Fibroblast of skin of abdomen (primary cell): ENCODE measurements at places on chromosomes 16 and 17.

- DNase-seq = no peak
Measured at GRCh38 chr16:71618429-71618828, 7.6 kb upstream of the MARVELD3 start.

GRCh38 chr17:18184143-18185031 lies 759 bp downstream of the ALKBH5 start:
- DNase-seq = peak; percentile 32

DNA sequence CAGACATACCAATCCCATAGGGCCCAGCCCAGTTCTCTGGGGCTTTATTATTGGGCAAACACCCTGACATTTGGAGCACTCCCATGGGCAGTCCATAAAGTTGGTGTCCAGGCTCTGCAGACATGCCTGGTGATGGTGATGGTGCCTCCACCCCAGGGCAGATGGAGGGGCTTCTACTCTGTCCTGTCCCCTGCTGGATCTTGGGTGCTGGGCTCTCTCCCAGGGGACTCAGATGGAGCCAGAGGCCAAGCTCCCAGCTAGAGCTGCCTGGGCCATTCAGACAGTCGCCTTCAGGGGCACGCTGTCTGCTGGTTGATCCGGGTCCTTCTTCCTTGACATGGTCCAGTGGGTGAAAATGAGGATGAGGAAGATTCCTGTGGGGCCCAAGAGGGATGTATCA lies 10.6 kb downstream of the CDH16 start:
- no peak for DNase-seq

- no peak for DNase-seq
Measured at GRCh38 chr16:58462997-58463941, 36.7 kb upstream of the NDRG4 start.

DNA sequence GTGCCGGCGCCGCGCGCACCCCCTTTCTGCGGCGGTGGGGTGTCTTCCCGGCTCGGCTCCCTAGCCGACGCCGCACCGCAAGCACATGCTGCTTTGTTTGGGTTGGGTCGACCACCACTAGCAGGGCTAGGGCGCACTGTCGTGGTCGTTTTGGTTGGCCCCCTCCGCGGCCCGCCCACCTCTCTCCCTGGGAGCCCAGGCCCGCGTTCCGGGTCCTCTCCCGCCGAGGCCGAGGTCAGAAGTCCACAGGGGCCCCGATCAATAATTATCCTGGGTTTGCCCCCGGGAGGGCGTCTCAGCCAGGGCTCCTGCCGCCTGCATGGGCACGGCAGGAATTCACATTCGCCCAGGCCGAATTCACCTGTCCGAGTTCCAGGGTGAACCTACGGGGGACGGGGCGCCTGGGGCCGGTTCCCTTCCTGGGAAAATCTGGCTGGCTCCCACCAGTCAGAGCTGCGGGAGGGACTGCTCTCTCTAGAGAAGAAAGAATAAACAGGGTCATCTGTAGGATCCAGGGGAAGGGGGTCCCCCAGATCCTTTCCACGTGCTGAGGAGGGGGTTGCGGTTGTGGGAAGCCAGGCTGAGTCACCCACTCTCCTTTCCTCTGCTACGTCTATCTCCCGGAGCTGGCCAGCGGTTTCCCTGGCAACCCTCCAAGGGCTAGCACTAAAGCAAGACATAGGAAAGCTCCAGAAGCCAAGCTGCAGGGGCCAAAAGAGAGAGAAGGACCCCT lies 584 bp upstream of the STAT5B start:
- peak; percentile 83 for DNase-seq

- DNase-seq = no peak
Measured at GRCh38 chr17:65356536-65356935, 204.9 kb downstream of the AXIN2 start.

GRCh38 chr17:13272296-13272695 lies 254.5 kb upstream of the ELAC2 start:
- DNase-seq = peak; percentile 39

DNA sequence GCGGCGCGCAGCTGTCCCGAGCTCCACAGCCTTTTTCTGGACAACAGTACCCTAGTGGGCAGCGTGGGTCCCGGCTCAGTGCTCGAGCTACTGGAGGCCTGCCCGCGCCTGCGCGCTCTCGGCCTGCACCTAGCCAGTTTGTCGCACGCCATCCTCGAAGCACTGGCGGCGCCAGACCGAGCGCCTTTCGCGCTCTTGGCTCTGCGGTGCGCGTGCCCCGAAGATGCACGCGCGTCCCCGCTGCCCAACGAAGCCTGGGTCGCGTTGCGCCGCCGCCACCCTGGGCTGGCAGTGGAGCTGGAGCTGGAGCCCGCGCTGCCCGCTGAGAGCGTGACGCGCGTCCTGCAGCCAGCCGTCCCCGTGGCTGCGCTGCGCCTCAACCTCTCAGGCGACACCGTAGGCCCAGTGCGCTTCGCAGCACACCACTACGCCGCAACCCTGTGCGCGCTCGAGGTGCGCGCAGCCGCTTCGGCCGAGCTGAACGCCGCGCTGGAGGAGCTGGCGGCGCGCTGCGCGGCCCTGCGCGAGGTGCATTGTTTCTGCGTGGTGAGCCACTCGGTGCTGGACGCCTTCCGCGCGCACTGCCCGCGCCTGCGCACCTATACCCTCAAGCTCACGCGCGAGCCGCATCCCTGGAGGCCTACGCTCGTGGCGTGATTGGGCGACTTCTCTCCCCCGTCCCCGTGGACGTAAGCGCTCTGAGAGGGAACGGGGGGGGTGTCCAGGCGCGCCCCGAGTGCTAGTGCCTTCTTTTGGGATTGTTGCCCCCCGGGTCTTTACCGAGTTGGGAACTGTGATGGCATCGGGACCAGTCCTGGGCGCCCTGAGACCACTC lies 1.2 kb upstream of the HSF4 start:
- no peak for DNase-seq

- DNase-seq = no peak
Measured at GRCh38 chr16:87621976-87622713, 19.8 kb downstream of the JPH3 start.

- no peak for DNase-seq
Measured at GRCh38 chr17:60398227-60398959, 6.5 kb upstream of the USP32 start.

- DNase-seq = no peak
Measured at GRCh38 chr17:45814622-45815606, 29.8 kb upstream of the SPPL2C start.

GRCh38 chr17:10081571-10082169 lies 116.7 kb downstream of the GAS7 start:
- DNase-seq = no peak

DNA sequence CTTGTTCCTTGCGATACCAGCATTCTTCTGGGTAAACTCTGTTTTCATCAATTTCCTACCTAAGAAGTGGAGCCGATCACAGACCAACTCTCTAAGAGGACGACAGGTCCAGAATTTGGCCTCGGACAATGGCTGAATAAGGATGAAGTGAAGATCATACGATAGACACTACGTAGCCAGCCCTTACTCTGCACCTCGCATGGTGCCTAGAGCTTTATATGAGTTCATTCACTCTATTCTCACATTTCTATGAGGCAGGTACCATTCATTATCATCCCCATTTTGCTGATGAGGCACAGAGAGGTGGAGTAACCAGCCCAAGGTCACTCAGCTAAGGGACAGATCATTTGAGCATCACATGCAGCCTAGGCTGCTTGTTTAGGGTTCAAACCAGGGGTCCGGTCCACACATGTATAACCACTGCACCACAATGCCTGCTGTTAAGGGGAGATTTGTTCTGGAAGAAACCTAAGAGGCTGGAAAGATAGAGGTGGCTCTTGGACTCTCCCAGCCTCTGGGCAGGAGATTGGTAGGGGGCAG lies 78.6 kb downstream of the MYH11 start:
- DNase-seq = no peak

GRCh38 chr16:74073456-74073855 lies 223.2 kb upstream of the PSMD7 start:
- DNase-seq = peak; percentile 7

DNA sequence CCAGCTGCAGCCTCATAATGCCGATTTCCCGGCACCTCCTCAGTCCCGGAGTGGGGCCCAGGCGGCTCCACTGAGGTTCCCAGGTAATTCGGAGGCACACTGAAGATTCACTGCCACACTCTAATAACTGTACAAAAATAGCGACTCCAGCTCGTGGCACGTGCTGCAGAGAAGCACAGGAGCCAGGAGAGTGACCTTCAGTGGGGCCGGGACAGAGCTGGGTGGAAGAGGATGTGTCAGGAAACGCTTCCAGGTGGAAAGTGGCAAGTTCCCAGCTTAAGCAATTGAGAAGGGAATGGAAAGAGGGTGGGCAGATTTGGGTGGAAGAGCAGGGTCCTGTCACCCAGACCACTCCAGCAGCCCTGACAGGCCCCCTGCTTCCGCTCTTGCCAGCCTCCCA lies 3.1 kb upstream of the TRAP1 start:
- no peak for DNase-seq

GRCh38 chr16:54244061-54244886 lies 42.3 kb downstream of the IRX3 start:
- no peak for DNase-seq

DNA sequence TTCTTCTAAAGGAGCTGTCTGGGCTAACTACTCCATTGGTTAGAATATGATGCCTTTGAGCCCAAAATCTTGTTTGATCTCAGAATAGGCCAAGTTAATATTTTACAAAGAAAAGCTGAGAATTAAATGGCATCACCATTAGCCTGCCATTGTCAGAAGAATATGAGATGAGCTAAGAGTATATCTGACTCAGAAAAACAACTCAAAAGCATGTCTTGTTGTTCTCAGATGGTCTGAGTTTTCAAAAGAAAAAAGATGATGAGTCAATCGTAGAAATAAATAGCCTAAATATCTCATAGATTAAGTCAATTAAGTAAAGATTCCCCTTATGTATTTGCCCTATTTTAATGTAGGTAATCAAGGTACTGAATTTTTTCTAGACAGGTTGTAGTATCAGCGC lies 197.1 kb upstream of the TBX2 start:
- peak; percentile 31 for DNase-seq

- peak; percentile 36 for DNase-seq
Measured at GRCh38 chr16:5874899-5875298, 777.3 kb upstream of the EEF2KMT start.

GRCh38 chr17:81987161-81987770 lies 9.8 kb downstream of the ASPSCR1 start:
- DNase-seq = no peak

DNA sequence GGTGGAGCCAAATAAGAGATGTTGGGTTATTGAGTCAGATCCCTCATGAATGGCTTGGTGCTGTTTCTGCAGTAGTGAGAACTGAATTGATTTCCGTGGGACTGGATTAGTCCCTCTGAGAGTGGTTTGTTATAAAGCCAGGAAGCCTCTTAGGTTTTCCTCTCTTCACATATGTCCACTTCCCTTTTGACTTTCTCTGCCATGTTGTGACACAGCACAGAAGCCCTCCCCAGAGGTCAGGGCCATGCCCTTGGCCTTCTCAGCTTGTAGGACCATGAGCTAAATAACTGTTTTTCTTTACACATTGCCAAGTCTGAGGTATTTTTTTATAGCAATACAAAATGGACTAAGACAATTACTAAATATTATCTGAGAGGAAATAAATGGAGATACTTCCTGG lies 10.3 kb upstream of the HAPSTR1 start:
- DNase-seq = no peak

- DNase-seq = no peak
Measured at GRCh38 chr17:13596241-13596923, 5.3 kb downstream of the HS3ST3A1 start.

DNA sequence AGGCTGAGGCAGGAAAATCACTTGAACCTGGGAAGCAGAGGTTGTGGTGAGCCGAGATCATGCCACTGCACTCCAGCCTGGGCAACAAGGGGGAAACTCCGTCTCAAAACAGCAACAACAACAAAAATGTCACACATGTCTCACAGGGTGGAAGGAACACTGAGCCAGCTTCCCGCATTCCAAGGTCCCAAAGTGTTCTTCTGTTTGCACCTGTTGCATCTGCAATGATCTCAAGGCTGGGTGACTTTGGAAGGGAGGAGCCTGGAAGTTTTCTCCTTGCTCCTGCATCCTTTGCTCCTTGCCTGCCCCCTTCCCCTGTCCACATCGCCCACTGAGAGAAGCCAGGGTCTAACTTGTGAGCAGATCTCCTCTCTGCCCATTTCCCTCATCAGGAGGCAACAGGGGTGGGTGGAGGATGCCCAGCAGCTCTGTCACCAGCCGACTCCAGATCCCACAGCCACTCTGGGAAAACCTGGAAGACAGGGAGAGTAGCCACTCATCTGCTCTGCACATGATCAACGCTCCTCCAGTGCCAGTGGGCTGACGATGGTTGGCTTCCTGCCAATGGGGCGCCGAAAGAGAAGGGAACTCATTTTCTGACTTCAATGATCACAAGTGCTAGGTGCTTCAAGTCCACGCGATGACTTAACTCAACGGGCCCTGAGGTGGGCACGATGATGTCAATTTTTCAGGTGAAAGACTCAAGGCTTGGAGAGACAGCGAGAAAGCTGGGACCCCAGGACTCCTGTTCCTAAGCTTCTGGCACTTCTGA lies 12.6 kb downstream of the CHST6 start:
- no peak for DNase-seq

- peak; percentile 5 for DNase-seq
Measured at GRCh38 chr17:2634361-2634960, 41.0 kb downstream of the PAFAH1B1 start.

DNA sequence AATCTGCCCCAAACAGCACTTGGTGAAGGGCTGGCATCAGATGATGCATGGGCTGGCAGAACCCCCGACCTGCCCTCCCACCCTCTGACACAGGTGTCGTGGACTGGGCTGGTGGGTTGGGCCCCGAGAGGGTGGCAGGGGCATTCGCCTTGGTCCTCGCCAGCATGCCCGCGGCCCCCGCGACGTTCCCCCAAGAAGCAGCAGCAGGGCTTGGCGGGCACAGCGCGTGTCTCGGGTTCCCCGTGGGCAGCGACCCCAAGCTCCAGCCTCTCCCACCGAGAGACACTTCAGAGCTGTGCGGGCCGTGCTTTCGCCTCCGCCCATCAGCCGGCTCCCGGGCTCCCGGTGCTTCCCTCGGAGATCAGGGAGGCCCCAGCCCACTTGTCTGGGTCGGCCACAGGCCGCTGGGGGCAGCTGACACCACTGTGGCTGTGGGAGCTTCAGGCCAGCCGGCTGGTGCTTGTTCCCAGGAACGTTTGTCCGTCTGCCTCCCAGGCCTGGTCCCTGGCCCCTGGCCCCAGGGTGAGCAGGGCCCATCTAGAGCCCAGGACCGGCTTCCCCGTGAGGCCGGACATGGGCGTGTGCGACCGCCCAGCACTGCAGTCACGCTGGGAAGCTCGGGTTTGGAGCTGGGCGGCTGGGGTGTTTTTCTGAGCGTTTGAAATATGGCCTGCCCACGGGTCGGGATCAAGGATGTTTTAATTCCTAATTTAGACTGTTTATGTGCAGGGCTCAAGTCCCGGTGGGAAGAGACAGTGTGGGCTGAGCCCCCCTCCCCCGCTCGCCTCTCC lies 16.6 kb downstream of the CACNA1H start:
- DNase-seq = no peak
